ENCODE measurements at places on chromosomes 13 and 19.

GRCh38 chr13:57352114-57352513 lies 185.1 kb downstream of the PRR20E start:
- DNase-seq, result no peak
- no peak overlapping the region for H3K27ac ChIP-seq
- no peak overlapping the region for H3K4me3 ChIP-seq
- H3K27me3 ChIP-seq, result no peaks in the 10 kb centered on the region
- H3K4me1 ChIP-seq, result no peaks in the 10 kb centered on the region

DNA sequence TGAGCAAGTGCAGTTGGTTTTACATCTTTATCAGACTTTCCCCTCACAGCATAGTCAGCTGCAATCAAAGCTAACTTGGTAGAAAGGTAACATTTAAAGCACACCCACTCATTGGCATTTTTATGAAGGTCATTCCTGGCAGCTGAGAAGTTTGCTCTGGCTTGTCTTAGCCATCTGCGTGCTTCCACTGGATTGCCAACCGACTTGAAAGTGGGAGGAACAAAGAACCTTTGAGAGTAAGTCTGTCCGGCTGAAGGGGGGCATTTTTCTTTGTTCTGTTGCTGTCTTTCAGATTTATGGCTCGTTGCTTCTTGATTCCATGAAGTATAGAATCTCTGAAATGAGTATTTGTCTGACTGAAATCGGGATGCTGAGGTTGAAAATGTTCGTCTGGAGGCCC lies 103.1 kb downstream of the SACS start:
- no peak overlapping the region for H3K27ac ChIP-seq
- H3K36me3 ChIP-seq, result no peaks in the 10 kb centered on the region
- no peaks in the 10 kb centered on the region for H3K27me3 ChIP-seq
- H3K4me3 ChIP-seq, result no peak overlapping the region
- no peak for DNase-seq

- DNase-seq, result no peak
- H3K27ac ChIP-seq, result no peak overlapping the region
- H3K4me1 ChIP-seq, result peaks cover 16% of the 10 kb centered on the region
- no peak overlapping the region for H3K4me3 ChIP-seq
Observed at GRCh38 chr13:32035716-32036115, 4.1 kb downstream of the FRY start.

GRCh38 chr19:30160426-30160825 lies 211.8 kb upstream of the ZNF536 start:
- H3K27me3 ChIP-seq, result no peaks in the 10 kb centered on the region
- no peak overlapping the region for H3K4me3 ChIP-seq
- no peak overlapping the region for H3K27ac ChIP-seq
- H3K36me3 ChIP-seq, result no peaks in the 10 kb centered on the region
- DNase-seq, result no peak

GRCh38 chr13:44906713-44907112 lies 82.6 kb downstream of the NUFIP1 start:
- H3K27me3 ChIP-seq, result no peaks in the 10 kb centered on the region
- no peak for DNase-seq
- H3K4me3 ChIP-seq, result no peak overlapping the region

DNA sequence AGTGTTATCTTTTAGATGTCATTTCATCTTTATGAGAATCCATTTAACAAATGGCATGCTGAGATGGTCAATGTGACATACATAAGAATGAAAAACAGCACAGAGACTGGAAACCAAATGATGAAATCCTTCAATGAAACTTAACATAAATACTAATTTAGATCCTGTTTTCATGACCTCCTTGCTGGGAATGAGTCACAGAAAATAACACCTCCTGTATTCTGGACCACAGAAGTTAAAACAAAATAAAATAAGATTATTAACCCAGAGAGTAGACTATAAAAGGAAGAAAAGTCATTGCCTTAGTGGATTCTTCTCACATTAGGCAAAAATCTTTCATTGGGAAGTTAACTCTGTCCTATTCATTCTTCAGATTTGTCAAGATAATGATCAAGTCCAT lies 1.6 kb downstream of the DIAPH3 start:
- no peaks in the 10 kb centered on the region for H3K27me3 ChIP-seq
- H3K27ac ChIP-seq, result no peak overlapping the region
- no peak for DNase-seq
- no peaks in the 10 kb centered on the region for H3K36me3 ChIP-seq

GRCh38 chr13:31476753-31477152 lies 262.6 kb upstream of the RXFP2 start:
- H3K36me3 ChIP-seq, result no peaks in the 10 kb centered on the region
- H3K4me1 ChIP-seq, result no peaks in the 10 kb centered on the region
- H3K4me3 ChIP-seq, result no peak overlapping the region
- DNase-seq, result no peak
- no peaks in the 10 kb centered on the region for H3K27me3 ChIP-seq

DNA sequence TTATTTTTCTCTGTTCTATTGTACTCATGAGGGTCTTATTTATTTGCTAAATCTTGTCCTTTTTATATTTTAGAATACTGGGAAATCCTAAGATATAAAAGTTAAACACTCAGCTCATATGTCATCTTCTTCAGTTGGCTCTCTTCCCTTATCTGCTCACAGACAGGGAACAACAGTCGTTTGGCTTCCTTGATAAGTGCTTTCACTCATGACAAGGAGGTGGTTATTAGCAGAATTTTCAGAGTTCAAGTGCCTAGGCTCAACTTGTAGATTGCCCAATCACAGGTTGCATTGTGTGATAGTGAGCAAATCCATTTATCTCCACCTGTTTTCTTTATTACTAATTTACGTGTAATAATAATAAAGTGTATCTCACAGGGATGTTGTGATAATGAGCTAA lies 620.3 kb upstream of the PCDH20 start:
- DNase-seq, result no peak
- H3K4me1 ChIP-seq, result no peaks in the 10 kb centered on the region
- no peaks in the 10 kb centered on the region for H3K36me3 ChIP-seq
- no peak overlapping the region for H3K27ac ChIP-seq
- H3K27me3 ChIP-seq, result no peaks in the 10 kb centered on the region
- H3K4me3 ChIP-seq, result no peak overlapping the region

GRCh38 chr13:51105046-51105445 lies 6.0 kb downstream of the C13orf42 start:
- no peak overlapping the region for H3K27ac ChIP-seq
- no peaks in the 10 kb centered on the region for H3K27me3 ChIP-seq
- H3K4me3 ChIP-seq, result no peak overlapping the region
- DNase-seq, result no peak
